ENCODE measurements at places on chromosomes 7 and 10.

- DNase-seq, result no peak
These were observed 2.0 kb upstream of the NRAP start for GRCh38 chr10:113665806-113666354.

- DNase-seq, result no peak
These were observed 31.9 kb downstream of the ADCY1 start for GRCh38 chr7:45606050-45606449.

DNA sequence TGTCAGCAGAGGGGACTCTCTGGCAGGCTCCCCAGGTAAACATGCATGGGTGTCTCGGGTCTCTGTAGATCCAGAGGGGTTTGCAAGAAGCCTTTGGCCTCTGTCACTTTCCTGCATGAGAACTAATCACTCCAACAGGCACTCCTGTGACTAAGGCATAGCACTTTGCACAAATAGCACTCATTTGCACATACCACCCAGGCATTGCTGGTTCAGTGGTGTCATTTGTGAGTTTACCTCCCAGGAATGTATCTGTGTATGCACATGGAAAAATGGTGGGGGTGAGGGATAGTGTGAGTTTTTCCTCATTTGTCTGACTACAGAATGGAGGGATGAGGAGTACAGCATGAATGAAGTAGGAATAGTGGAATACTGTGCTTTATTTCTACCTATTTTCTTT, 39.5 kb downstream of the CNNM1 start:
- DNase-seq, result no peak

GRCh38 chr7:28530175-28530802, 118.0 kb downstream of the CREB5 start:
- DNase-seq, result no peak

DNA sequence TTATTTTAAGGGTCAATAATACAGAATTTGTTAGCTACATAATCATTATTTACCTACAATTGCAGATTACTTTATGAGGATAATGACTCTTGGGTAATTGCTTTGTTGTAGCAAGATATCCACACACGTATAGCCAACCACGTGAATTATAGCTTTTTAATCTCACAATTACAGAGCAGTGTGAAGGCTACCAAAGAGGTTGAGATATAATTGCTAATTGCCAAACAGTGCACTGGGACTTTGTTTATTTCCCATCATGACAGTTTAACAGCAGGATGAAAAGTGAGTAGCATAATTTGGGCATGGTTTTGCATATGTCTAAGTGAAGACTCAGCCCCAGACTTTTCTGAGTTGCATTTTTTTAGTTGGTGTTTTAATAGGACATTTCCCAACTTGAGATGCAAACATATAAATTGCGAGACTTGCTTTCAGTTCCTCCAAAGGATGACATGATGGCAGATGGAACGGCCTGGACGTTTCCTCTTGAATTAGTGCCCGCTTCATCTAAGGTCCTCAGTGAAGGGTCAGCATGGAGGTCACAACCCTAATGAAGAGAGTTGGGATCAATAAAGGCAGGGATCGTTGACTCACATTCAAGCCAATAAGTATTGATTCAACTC, 180.7 kb upstream of the GPR26 start:
- DNase-seq, result no peak

DNA sequence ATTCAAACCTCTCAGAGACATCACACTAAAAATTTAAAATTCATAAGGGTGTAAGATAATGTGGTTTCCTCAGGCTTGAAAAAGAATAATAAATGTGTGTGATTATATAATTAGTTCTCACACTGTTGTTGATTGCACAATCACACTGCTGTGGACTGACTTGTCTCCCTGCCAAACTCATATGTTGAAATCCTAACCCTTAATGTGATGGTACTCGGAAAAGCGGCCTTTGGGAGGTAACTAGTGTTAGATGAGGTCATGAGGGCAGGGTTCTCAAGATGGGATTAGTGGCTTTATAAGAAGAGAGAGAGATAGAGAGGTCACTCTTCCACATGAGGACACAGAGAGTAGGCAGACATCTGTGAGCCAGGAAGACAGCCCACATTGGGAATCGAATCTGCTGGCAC, 128.5 kb upstream of the COL1A2 start:
- DNase-seq, result no peak

DNA sequence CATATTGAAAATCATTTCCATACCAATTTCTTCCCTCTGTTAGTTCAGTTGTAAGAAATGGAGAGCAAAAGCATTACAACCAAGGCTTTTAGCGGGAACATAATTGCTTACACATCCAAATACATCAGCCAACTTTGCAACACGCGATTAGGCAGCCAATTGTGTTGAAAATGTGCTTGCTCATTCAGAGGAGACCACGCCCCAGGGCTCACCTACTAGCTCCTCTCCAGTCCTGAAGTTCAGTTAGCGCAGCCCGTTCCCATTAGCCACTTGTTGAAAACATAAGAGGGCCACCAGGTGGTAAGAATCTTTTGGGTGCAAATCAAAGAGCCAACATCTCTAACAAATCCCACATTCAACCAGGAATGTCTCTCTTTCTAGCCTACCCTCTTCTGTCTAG, 213.2 kb upstream of the MDFIC start:
- DNase-seq, result no peak

DNA sequence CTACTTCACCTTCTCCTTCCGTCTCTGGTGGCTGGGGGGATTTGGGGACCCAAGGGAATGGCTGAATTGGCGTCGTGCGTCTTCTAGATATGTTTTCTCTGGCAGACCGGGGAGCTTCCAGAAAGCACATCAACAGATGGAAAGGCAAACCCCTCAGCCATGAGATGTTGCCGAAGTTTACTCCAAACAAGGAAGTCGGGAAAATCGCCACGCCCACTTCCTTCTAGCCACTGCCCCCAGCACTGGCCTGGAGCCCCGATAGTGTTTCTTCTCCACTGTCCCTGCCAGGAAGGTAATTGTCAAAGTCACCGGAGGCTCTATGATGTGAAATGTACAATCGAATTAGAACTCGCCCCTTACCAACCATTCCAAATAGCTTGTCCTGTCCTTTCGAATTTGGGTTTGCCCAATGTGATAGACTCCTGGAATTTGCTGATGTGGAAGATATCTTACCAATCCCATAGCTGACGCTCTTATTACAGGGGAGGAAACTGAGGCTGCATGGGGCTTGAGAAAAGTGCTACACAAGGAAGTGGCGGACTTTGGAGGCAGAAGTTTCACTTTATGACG, 191.0 kb downstream of the LSM5 start:
- peak; percentile 29 for DNase-seq

DNA sequence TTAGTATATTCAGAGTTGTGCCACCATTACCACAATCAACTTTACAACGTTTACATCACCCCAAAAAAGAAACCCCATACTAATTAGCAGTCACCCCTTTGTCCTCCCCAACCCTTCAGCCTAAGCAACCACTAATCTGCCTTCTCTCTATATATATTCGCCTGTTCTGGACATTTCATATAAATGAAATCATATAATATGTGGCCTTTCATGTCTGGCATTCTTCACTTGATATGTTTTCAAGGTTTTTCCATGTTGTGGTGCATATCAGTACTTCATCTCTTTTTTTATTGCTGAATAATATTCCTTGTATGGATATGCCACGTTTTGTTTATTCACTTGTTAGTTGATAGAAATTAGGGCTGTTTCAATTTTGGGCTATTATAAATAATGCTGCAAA, 70.4 kb downstream of the AASS start:
- DNase-seq, result no peak

GRCh38 chr7:46357290-46357689, 436.2 kb upstream of the IGFBP3 start:
- DNase-seq, result no peak

- no peak for DNase-seq
These were observed 62.7 kb upstream of the STRIP2 start for GRCh38 chr7:129371487-129371886.

DNA sequence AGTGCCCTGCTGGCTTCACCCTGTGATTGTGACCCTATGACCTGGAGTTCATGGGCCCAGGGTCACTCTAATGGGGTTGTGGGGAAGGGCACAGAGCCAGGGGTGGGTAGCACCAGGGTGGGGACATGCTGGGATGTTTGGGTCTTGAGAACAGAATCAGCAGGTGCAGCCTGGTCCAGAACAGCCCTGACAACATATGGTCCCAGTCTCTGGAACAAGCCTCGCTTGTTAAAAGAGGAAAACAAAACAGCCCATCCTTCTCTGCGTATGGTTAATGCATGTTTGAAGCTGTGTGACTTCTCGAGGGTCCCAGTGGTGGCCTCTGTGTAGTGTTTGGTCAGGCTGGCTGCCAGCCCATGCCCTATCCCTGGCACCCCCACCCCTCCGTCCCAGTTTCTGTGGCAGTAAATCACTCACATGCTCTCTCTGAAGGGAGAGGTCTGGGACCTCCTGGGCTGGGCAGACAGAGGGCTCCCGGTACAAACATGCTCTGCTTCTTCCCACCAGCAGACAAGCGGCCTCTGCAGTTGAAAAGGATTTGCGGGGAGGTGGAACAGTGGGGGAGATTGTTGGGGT, 79.4 kb downstream of the FAM241B start:
- DNase-seq, result no peak

- DNase-seq, result no peak
These were observed 17.9 kb downstream of the RSBN1L start for GRCh38 chr7:77714195-77714594.

GRCh38 chr7:26337232-26337865, 45.7 kb downstream of the SNX10 start:
- no peak for DNase-seq

DNA sequence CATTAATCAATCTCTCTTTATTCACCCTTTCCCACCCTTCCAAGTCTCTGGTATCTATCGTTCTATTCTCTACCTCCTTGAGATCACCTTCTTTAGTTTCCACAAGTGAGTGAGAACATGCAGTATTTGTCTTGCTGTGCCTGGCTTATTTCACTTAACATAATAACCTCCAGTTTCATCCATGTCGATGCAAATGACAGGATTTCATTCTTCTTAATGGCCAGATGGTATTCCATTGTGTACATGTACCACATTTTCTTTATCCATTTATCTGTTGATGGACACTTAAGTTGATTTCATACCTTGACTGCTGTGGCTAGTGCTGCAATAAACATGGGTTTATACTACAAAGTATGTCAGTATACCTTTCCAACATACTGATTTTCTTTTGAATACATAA, 3.8 kb upstream of the AOAH start:
- DNase-seq, result no peak

- DNase-seq, result no peak
These were observed 223.4 kb upstream of the YAE1 start for GRCh38 chr7:39342763-39343162.

DNA sequence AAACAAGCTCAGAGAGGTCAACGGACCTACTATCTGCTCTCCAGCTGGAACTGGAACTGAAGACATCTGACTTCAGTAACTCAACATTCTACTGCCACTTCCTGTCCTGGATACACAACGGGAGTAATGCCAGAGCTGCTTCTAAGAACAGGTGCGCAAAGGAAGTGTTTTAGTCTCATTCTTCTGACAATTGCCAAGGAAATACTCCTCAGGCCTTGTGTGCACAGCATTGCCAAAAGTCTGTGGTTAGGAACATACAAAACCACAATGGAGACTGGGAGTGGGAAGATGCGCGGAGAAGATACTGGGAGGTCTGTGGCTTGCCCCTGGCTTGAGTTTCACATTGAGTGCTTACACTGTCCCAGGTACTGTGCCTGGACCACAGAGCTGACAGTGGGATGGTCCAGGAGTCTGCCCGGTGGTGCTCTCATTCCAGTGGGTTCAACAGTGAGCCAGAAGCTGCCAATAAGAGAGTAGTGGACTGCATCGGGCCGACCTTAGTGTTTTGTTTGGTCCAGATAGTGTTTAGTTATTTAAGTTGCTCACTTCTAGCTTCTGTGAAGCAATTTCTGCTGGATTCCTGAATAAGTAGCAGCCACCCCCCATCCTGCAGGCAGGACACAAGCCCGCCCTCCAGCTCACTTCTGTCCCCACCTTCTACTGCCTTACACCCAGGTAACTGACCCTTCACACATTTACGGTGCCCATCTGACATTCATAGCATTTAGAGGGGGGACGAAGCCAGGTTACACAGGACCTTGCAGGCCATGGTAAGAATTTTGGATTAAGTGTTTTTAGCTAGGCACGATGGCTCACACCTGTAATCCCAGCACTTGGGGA, 10.3 kb downstream of the TBL2 start:
- DNase-seq, result no peak

DNA sequence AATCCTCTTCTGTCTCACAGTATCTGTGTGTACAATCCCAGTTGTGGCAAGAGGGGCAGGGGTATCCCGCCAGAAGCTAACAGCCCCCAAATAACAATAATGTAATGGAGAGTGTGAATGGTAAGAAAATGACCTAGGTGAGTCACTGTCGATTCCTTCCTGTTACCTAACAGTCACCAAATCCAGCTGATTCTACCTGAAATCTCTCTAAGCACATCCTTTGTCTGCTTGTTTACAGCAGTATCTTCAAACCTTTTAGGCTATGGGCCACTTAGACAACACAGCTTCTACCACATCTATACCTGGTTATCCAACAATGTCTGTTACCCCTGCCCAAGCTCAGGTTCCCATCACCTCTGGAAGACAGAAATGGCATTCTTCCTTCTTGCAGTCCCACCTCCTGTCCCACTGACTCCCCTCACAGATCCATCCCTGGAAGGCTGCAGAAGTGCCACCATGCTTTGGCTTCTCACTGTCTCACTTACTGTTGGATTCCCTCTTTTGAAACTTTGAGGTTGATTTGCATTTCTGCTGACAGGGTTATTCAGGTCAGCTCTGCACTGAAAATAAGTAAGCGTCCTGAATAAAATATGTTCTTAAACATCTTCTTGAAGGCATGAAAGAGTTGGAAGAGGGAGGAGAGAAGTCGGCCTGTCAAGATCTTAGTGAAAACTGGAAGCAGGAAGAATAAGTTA, 13.1 kb downstream of the PIP4K2A start:
- no peak for DNase-seq

GRCh38 chr7:47602272-47603004, 20.5 kb upstream of the TNS3 start:
- no peak for DNase-seq

GRCh38 chr10:93994438-93994801, 689 bp downstream of the PLCE1 start:
- DNase-seq, result no peak

DNA sequence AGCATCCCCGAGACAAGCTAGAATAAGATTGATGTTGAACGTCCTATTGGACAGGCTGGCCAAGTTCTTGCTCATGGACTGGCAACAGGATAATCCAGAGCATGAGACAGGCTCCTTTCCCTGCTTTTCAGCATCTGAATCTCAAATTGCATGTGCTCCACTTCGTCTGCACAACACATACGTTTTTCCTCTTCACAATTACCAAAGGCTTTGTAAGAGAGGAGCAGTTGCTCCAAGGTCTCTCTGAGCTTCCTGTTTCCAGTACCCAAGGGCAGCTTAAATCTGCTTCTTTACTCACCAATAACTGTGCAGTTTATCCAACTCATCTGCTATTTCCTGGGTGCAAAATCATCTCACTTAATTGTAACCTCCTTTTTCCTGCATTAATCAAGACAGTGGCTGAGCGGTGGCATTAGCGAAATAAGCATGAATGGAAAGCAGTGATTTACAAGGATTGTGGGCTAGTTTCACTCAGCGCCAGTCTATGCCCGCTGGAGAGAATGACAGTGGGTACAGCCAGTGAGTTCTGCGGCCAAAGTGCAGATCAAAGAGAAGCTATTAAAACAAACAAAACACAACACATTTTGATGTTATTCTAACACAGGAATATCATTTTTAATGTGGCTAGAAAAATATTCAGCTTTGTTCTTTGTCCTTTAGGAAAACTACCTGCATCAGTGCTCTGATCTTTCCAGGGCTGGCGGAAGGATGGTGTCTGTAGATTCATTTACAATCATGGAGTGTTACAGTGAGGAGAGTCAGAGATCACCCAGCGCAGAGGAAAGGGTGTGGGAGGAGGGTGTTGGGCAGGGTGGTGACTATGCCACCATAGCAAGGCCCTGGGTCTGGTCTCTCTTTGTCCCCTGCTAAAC, 79.8 kb downstream of the CHN2 start:
- DNase-seq, result peak; percentile 31

- no peak for DNase-seq
These were observed 9.5 kb upstream of the NPFFR1 start for GRCh38 chr10:70293169-70293843.
